ENCODE measurements at places on chromosomes 3 and 15.

- H3K27me3 ChIP-seq = no peaks in the 10 kb centered on the region
- no peaks in the 10 kb centered on the region for H3K36me3 ChIP-seq
- no peaks in the 10 kb centered on the region for H3K4me1 ChIP-seq
- ATAC-seq = no peak
- H3K27ac ChIP-seq = no peak overlapping the region
Observed at GRCh38 chr3:173986861-173987410, 589.4 kb downstream of the NLGN1 start.

- no peak overlapping the region for H3K27ac ChIP-seq
- H3K4me3 ChIP-seq = no peak overlapping the region
- ATAC-seq = no peak
- no peaks in the 10 kb centered on the region for H3K4me1 ChIP-seq
- H3K36me3 ChIP-seq = peaks cover 35% of the 10 kb centered on the region
Observed at GRCh38 chr15:65466901-65467300, 44.2 kb upstream of the IGDCC4 start.

GRCh38 chr15:57345584-57345983 lies 30.7 kb upstream of the CGNL1 start:
- no peak overlapping the region for H3K4me3 ChIP-seq
- peaks cover 3% of the 10 kb centered on the region for H3K4me1 ChIP-seq
- H3K27ac ChIP-seq = no peak overlapping the region
- H3K27me3 ChIP-seq = no peaks in the 10 kb centered on the region
- ATAC-seq = no peak
- H3K36me3 ChIP-seq = no peaks in the 10 kb centered on the region

DNA sequence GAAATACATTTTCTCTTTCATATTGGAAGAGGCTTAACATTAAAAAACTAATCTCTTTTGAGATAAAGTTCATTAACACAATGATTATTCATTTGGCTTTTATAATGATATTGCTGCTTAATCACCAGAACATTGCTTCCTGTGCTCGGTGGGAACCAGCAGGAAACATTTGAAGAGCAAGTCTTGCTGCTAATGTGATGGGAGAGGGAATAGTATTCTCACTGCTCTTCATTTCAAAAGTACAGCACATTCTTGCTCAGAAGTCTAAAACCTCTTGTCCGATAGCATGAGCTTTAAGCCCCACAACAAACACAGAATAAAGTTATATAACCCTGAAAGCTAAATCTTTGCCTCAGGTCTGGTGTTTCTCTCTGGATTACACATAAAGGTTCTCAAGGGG lies 190.8 kb upstream of the CNTN4 start:
- no peaks in the 10 kb centered on the region for H3K36me3 ChIP-seq
- no peak for ATAC-seq
- no peak overlapping the region for H3K4me3 ChIP-seq
- no peaks in the 10 kb centered on the region for H3K4me1 ChIP-seq
- H3K27ac ChIP-seq = no peak overlapping the region

DNA sequence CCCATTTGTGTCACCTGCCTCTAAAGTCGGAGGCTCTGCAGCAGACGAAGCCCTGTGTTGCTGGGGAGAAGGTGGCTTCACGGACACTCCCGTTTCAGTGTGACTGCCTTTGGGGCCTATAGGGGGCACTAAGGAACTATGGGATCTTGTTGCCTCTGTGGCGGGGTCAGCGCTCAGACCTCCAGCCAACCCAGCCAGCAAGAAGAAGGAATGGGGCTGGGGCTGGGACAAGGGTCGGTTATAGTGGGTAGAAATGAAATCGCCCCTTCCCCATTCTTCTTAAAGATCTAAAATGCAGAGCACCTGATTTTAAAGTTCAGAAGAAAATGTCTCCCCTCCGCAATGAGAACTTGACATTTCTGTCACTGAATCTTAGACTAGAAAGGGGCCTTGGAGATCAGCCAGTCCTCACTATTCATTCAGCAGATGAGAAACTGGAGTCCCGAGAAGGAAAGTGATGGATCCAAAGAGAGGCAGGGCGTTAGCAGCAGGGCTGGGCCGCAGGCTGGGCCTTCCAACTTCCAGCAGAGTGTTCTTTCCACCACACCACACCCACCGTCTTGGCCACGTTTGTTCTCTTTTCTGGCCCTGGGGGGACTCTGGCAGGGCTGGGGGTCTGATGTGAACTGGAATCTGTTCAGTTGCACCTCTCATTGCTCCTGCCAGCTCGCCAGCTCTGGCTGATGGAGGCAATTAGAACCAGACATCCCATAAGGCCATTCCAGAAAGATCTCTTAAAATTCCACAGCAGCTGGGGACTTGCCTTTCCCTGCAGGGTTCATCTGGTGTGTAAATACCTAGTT lies 195.4 kb downstream of the OPA1 start:
- peak; percentile 82 for ATAC-seq
- peaks cover 36% of the 10 kb centered on the region for H3K27me3 ChIP-seq
- peaks cover 7% of the 10 kb centered on the region for H3K4me1 ChIP-seq
- no peaks in the 10 kb centered on the region for H3K36me3 ChIP-seq
- no peak overlapping the region for H3K27ac ChIP-seq
- H3K4me3 ChIP-seq = no peak overlapping the region

GRCh38 chr15:20652914-20653313 lies 111.3 kb upstream of the GOLGA6L6 start:
- no peak for ATAC-seq
- H3K27me3 ChIP-seq = no peaks in the 10 kb centered on the region
- no peaks in the 10 kb centered on the region for H3K4me1 ChIP-seq
- no peak overlapping the region for H3K27ac ChIP-seq
- H3K4me3 ChIP-seq = no peak overlapping the region

DNA sequence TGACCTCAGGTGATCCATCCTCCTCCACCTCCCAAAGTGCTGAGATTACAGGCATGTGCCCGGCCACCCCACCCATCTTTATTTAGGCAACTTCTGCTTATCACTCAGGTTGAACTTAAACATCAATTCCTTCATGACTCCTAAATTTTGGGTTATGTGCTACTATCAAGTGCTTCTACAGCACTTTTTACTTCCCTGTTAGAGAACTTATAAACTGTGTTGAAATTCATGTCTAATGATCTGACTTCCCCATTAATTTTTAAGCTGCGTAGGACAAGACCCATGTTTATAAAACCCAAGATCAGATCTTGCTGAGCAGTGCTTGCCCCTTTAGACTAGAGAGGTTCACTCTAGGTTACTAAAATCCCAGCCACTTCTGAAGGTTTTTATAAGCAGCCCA lies 266.2 kb upstream of the TPRG1 start:
- H3K27ac ChIP-seq = no peak overlapping the region
- H3K27me3 ChIP-seq = no peaks in the 10 kb centered on the region

GRCh38 chr3:156964577-156964976 lies 138.4 kb downstream of the LEKR1 start:
- no peak overlapping the region for H3K4me3 ChIP-seq
- no peak for ATAC-seq
- no peaks in the 10 kb centered on the region for H3K27me3 ChIP-seq
- H3K4me1 ChIP-seq = no peaks in the 10 kb centered on the region
- no peaks in the 10 kb centered on the region for H3K36me3 ChIP-seq

DNA sequence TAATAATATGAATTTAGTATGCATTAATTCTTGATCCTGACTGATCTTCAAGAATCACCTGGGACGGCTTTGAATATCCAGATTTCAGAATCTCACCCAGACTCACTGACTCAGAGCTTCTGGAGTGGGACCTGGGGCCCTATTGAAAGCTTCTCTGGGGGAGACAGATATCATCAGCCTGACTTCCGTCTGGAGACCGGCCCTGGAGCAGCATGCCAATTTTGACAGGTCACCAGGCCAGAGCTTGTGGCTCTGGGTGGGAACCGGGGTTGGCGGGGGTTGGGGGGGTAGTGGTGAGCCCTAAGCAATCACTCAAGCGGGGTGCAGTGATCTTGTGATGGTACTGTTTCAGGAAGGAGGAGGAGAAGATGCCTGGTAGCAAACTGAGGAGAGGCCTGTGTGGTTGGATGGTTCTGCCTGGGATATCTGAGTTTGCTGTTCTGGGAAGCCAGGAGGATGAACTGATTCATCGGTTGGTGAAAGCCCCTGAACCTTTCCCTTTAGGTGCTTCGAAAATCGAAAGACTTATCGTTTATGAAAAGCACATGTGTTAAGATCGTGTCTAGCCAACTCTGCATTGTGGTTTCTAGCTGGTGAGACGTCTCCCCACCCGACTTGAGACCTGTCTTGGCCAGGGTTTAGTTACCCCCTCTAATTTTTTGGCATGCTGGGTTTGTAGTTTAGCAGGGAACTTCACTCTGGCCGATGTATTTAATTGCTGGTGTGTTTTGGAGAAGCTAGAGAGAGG lies 263.9 kb upstream of the C2CD4B start:
- H3K4me3 ChIP-seq = no peak overlapping the region
- H3K27ac ChIP-seq = no peak overlapping the region
- ATAC-seq = no peak
- no peaks in the 10 kb centered on the region for H3K4me1 ChIP-seq
- H3K27me3 ChIP-seq = peaks cover 13% of the 10 kb centered on the region

DNA sequence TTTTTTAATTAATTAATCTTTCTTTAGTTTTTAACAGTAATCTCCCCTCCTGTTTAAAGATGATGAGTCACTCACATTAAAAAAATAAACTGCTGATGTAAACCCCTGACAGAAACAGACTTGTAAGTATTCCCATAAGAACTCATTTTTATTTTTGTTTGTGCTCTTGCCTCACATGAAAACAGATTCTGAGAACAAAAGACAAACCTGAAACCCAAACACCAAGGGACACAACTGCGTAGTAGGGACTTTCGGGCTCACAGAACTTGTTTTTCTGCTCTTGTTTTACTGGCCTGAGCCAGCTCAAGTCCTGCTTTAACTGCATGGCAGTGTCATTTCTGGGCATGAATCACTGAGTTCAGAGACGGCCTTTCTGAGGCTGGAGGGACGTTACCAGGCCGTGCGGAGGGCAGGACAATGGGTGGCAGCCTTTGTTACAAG lies 600.8 kb downstream of the FOXP1 start:
- peaks cover 78% of the 10 kb centered on the region for H3K36me3 ChIP-seq
- H3K4me3 ChIP-seq = no peak overlapping the region
- H3K27me3 ChIP-seq = no peaks in the 10 kb centered on the region
- H3K4me1 ChIP-seq = peaks cover 38% of the 10 kb centered on the region
- peak; percentile 58 for ATAC-seq

GRCh38 chr15:49988766-49989165 lies 130.3 kb downstream of the ATP8B4 start:
- H3K27me3 ChIP-seq = no peaks in the 10 kb centered on the region
- no peaks in the 10 kb centered on the region for H3K4me1 ChIP-seq
- no peak overlapping the region for H3K4me3 ChIP-seq
- H3K36me3 ChIP-seq = no peaks in the 10 kb centered on the region
- no peak overlapping the region for H3K27ac ChIP-seq

- H3K27me3 ChIP-seq = no peaks in the 10 kb centered on the region
- H3K27ac ChIP-seq = no peak overlapping the region
- H3K36me3 ChIP-seq = no peaks in the 10 kb centered on the region
- H3K4me3 ChIP-seq = no peak overlapping the region
- no peaks in the 10 kb centered on the region for H3K4me1 ChIP-seq
Observed at GRCh38 chr3:139132976-139133375, 88.3 kb upstream of the PRR23C start.

DNA sequence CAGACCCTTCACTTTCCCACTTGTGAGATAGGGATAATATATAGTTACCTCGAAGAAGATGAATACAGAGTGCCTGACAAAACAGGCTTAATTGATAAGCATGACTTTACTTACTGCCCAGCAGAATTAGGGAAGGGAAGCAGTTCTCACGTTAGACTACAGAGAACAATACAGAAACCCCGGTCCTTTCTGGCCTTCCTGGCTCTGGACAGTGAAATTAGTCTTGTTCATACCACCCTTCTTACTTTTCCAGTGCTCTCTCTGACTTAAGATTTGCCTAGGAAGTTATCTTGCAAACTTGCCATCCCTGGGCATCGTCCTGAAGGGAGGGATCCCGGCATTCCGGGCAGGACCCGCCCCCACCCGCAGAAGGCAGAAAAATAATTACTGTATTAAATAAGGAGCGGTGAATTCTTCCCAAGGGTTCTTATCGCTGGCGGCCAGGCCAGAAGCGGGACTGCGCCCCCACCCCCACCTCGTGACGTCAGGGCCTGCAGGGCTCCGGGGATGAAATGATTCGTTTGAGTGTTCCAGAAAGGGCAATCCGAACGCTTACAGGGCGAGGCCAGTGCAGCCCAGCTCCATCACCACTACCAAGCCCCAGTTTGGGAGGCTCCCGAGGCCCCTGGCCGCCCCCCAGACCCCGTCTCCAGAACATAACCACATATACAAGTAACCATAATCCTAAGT lies 8.4 kb downstream of the SOX2 start:
- no peaks in the 10 kb centered on the region for H3K36me3 ChIP-seq
- peaks cover 72% of the 10 kb centered on the region for H3K27me3 ChIP-seq
- ATAC-seq = no peak
- H3K27ac ChIP-seq = no peak overlapping the region
- peaks cover 9% of the 10 kb centered on the region for H3K4me1 ChIP-seq
- no peak overlapping the region for H3K4me3 ChIP-seq

DNA sequence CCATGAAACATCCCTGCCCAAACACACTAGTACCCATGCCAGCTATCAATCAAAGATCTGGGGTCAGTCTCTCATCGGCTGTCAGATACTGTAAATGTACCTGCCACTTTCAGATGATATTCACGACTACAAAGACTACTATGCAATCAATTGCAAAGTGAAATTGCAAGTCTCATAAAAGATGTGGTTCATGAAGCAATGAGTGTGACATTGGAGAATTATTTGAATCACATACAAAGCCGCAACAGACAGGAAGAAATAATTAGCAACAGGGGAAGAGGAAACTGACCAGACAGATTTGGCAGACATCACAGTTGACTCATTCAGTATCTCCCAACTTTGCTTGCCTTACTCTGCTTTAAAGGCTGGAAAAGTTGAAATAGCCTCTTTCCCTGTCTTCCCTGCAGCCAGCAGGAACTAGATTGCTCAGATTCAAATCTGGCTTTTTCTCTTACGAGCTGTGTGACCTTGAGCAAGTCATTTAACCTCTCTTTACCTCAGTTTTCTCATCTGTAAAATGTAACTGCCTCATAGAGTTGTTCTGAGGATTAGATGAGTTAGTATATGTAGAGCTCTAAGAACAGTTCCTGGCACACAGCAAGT lies 95.7 kb upstream of the C3orf80 start:
- no peak for ATAC-seq
- H3K4me1 ChIP-seq = peaks cover 14% of the 10 kb centered on the region
- H3K36me3 ChIP-seq = no peaks in the 10 kb centered on the region
- no peak overlapping the region for H3K27ac ChIP-seq
- no peaks in the 10 kb centered on the region for H3K27me3 ChIP-seq
- H3K4me3 ChIP-seq = no peak overlapping the region

- H3K27ac ChIP-seq = peak overlapping the region; percentile 43
- no peak overlapping the region for H3K4me3 ChIP-seq
- peak; percentile 45 for ATAC-seq
- H3K27me3 ChIP-seq = no peaks in the 10 kb centered on the region
- H3K36me3 ChIP-seq = peaks cover 41% of the 10 kb centered on the region
Observed at GRCh38 chr15:85625856-85626255, 168.9 kb downstream of the KLHL25 start.

- H3K4me3 ChIP-seq = no peak overlapping the region
- H3K36me3 ChIP-seq = no peaks in the 10 kb centered on the region
- no peaks in the 10 kb centered on the region for H3K27me3 ChIP-seq
- no peak overlapping the region for H3K27ac ChIP-seq
- no peak for ATAC-seq
Observed at GRCh38 chr3:19165654-19166053, 17.3 kb downstream of the KCNH8 start.
